ENCODE measurements at places on chromosomes 12 and 14.

DNA sequence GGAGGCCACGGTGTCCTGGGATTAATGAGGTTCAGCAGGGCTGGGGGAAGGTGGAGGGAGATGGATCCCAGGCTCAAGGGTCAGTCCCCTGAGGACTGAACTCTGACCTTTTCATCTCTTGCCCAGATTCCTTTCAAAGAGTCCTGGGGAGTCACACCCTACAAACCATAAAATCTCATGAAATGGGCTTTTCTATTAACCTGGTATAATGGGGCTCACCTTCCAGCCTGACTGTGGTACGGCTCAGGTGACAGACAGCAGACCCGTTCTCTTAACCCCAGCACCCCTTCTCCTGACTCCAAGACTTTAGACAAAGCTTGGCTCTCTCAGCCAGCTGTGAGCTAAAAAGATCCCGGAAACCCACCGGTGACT lies 268.2 kb downstream of the ADGRD1 start:
- DNase-seq = no peak

- DNase-seq = no peak
Measured at GRCh38 chr12:119804011-119804641, 73.0 kb downstream of the CIT start.

- DNase-seq = no peak
Measured at GRCh38 chr12:92861381-92861780, 67.7 kb downstream of the EEA1 start.

DNA sequence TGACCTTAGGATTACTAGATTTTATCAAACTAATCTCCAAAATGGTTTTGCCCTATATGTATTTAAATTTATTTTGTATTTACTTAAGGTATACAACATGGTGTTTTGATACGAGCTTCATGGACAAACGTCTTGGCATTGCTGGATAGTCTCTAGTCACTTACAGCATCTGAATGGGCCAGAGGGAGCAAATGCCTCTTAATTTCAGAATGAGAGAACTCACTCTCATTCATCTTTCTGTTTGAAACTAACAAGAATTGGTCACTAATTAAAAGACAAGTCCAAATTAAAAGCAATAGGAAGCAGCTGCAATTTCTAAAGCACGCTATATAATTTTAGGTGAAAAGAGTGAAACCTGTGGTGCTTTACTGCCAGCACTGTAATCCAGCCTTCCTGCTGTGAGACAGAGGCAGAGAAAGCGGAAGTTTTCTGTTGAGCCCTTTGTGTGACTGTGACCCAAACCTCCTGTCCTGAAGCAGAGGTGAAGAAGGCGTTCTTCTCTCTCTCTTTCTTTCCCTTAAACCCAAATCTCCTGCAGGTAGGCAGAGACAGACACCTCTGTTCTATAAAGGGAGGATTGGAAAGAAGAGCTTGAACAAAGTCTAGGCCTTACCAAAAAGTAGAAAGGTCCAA lies 184.6 kb upstream of the NAV3 start:
- no peak for DNase-seq

DNA sequence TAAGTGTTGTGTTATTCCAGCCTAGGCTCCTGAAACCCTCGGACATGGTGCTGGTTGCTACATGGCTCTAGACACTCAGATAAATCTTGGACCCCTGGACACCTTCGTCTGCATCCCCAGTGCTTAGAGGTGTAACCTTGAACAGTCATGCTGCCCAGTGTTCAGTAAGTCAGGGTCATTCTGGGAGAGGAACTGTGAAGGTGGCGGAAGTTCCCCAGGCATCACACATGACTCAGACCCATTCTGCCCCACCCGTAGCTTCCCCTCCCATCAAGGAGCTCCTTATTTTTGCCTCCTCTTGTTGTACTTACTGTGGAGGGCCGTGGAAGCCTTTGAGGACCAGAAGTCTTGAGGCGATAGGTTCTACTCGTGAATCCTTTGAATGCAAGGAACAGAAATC lies 18.1 kb upstream of the SSPN start:
- DNase-seq = no peak

GRCh38 chr12:52149651-52150241 lies 42.1 kb downstream of the KRT80 start:
- no peak for DNase-seq

DNA sequence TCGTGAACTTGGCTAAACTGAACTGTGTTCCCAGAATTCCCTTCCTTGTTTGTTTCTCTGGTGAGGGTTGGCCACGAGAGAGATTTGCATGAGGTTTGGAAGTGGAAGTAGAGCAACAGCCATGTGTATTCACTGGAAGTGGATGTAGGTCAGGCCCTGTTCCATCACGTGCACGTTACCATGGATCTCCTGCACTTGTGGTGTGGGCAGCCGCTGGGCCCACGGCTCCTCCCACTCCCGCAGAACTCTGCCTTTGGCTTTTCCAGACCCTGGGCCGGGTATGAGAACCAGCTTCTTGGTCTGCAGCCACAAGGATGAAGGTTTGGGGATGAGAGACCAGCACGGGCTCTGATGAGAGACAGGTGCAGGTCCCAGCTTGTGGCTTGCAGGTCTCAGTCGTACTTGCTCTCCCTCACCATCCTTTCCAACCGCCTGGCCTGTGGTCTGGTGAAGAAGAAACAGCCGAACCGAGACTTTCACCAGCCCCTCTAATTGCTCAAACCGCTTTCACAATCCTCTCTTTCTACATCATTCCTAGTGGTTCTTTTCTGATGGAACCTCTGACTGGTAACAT lies 94.9 kb downstream of the DUSP16 start:
- DNase-seq = no peak

DNA sequence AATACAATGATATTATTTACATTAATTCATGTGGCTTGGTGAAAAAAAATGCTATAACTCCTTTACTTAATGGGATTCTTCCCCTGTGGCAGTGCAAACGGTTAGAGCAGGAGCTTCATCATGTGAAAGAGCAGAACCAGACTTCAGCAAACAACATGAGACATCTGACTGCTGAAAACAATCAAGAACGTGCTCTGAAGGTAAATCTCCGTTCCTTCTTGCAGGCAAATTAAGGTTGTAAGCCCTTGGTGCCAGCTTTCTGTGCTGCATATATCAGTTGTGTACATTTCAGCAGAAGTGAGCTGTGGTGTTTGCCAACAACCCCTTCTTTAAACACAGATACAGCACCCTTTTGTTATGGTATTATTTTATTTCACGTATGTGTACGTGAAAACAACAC lies 171.7 kb downstream of the MIPOL1 start:
- DNase-seq = no peak

GRCh38 chr12:40222247-40222646 lies 2.5 kb upstream of the LRRK2 start:
- no peak for DNase-seq

- DNase-seq = no peak
Measured at GRCh38 chr14:102528431-102529170, 19.0 kb upstream of the ANKRD9 start.

DNA sequence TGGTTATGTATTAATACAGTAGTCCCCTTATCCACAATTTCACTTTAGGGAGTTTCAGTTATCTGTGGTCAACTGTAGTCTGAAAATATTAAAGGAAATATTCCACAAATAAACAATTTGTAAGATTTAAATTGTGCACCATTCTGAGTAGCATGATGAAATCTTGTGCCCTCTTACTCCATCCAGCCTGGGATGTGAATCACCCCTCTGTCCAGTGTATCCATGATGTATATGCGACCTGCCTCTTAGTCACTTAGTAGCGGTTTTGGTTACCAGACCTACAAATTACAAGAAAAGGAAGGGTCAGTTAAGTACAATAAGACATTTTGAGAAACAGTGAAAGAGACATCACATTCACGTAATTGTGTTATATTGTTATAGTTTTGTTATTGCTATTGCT lies 39.9 kb upstream of the MDGA2 start:
- no peak for DNase-seq

DNA sequence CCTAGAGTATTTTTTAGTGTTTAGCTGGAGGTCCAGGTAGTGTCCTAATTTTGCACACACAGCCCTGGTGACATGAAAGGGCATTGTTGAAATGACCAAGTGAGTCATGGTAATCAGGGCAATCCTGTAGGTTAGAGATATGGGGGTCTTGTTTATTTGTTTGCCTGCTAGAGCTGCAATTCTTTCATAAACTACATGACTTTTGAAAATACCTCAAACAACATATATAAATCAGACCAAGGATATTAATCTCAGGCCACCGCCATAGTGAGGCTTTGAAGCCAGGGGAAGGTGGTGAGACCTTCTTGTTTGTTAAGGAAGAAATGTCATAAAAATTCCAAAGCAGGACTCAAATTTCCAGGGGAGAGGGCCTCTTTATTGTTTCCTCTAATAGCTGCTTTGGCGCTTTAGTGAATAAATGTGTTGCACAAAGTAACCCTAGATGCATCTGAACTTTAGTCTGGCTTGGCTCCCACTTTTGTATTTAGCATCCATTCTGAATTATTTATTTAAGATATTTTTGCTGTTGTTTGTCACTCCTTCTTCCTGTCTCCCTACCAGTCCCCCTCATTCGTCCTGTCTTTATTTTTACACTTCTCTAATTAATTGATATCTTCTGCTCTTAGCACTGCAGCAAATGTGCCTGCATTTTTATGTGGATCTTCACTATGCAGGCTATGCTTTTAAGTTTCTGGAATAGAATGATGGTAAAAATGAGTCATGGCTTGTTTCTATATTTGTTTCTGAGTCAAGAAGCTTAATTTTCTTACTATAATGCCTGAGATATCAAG lies 430.3 kb downstream of the RAD51B start:
- no peak for DNase-seq

DNA sequence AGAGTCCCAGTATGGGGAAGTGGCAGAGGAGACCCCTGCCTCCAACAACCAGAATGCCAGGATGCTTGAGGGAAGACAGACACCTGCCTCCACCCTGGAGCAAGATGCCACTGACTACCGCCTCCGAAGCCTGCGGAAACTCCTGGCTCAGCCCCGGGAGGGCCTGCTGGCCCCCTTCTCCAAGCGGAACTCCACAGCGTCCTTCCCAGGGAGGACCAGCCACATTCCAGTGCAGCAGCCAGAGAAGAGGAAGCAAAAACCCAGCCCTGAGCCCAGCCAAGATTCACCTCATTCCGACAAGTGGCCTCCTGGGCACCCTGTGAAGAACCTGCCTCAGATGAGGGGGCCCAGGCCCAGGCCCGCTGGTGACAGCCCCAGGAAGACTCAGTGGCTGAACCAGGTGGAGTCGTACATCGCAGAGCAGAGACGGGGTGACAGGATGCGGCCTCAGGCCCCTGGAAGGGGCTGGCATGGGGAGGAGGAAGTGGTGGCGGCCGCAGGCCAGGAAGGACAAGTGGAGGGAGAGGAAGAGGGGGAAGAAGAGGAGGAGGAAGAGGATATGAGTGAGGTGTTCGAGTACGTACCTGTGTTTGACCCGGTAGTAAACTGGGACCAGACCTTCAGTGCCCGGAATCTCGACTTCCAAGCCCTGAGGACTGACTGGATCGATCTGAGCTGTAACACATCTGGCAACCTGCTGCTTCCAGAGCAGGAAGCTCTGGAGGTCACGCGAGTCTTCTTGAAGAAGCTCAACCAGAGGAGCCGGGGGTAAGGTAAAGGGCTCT lies 93.7 kb downstream of the B4GALNT3 start:
- no peak for DNase-seq

DNA sequence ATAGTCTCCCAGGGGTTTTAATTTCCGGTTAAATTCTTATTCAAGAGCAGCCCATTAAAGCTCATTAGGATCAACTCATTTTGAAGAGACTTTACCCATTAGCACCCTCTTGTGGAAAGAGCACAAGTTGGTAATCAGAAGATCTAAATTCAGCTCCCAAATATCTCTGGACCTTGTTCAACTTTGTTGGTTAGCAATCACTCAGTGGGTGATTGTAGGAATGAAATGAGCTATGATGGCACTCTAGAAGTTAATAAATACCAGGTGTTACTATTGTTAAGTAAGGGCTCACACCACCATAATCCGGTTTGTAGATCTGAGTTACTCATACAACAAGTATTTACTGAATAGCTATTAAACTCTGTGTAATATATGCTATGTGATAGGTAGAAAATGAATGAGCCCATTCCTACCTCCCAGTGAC lies 42.9 kb downstream of the TRIP11 start:
- no peak for DNase-seq

DNA sequence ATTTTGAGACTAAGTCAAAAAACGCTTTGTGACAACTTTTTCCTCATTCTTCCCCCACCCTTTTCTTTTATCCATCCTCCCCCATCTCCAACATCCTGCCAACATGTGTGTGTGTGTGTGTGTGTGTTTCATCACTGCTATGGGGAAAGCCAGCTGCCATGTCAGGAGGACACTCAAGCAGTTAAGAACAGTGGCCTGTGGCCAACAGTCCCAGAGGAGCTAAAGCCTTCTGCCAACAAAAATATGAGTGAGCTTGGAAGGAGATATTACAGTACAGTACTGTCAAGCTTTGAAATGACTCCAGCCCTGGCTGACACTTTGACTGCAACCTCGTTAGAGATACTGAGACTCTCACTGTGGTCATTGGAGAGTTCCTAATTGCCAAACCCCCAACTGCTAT lies 5.0 kb upstream of the CSRP2 start:
- no peak for DNase-seq

- DNase-seq = no peak
Measured at GRCh38 chr14:24389226-24389848, 9.5 kb upstream of the NYNRIN start.

Measured in activated CD8-positive, alpha-beta memory T cell treated with anti-CD3 and anti-CD28 coated beads for 1 hour (primary cell).